ENCODE measurements at places on chromosomes 1 and 21.

GRCh38 chr1:93033029-93033428 lies 46.1 kb upstream of the MTF2 start:
- no peak for DNase-seq

DNA sequence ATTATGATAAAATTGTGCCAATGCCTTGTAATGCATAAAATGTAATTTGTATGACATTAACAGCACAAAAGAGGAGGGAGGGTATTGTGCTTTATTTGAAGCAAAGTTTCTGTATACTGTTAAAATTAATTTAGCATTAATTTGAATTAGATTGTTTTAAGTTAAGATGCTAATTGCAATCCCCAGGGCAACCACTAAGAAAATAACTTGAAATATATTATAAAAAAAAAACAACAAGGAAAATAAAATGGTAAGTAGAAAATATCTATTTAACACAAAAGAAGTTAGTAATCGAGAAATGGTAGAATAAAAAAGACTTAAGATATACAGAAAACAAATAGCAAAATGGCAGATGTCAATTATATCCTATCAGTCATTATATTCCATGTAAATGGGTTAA lies 131.4 kb upstream of the KAZN start:
- DNase-seq: no peak

DNA sequence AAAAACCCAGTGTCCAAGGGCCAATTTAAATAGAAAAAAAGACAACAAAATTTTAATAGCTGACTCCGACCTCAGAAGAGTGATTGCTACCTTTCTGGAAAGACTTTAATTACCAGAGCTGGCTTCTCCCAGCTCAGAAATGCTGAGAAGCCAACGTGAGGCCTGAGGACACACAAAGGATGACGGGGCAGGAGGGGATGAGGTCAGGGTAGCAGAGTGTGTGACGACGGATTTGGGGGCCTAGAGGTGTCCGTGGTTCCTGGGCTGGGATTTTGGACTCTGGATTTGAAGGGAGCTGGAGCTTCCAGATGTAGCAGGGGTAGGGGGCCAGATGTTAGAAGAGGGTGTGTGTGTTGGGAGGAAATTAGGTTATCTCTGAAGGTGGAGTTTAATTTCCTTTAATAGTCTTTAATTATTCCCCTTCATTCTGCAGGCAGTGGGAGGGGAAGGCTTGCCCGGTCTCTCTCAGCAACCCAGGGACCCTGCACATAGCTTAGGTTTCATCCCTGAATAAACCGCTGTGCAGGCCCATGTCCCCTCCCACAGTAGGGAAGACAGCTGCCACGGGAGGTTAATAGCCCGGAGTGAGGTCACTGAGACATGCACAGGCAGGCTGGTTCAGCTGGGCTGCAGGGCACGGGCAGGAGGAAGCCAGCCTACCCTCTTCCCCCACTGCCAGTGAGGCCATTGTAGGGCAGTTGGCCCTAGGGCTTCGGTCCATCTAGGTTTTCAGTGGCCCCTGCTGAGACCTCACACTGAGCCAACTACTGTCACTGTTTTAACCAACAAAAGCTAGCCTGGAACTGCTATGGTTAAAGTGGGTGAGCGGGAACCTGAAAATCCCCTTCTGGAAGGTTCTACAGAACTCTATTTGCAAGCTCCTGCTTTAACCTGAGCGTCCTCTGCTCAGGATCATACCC lies 3.8 kb upstream of the PADI3 start:
- no peak for DNase-seq

GRCh38 chr21:17527240-17527639 lies 14.4 kb downstream of the CXADR start:
- no peak for DNase-seq

DNA sequence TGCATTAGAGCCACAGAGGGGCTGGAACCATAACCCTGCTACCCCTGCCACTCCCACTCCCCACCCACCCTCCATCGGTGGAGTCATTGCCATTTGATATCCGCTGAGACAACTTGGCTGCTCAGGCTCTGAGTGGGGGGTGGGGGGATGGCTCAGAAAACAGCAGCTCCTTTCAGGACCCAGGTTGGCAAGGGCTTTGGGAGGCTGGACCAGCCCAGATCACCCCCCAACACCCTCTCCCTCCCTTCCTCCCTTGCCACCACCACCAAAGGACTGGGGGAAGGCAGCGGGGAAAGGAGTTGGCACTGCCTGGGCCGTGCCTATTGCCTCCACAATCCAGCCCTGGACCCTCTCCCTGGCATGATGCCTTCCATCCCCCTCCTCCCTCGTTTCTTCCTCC lies 1.7 kb downstream of the KCNJ10 start:
- no peak for DNase-seq

DNA sequence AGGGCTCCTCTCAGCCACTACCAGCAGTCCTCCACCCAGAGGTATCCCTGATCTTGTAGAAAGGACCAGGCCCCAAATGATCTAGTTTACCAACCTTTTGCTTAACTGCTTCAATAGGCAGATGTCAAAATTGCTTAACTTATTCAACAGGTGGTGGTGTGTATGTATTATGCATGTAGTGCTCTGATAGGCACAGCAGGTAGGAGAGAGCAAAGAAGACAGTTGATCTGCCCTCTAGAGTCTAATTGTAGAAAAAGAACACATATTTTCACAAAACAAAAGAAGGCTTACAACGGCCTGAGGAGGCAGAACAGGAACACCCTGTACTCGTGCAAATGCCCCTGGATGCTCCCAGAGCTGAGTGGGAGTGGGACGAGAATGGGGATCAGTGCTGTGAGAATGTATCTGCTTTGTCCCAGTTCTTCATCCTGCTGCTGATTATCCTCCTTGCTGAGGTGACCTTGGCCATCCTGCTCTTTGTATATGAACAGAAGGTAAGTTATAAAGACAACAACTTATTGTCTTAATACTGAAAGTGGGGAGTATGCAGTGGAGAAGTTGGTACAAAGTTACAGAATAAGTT lies 21.1 kb downstream of the CD53 start:
- no peak for DNase-seq

DNA sequence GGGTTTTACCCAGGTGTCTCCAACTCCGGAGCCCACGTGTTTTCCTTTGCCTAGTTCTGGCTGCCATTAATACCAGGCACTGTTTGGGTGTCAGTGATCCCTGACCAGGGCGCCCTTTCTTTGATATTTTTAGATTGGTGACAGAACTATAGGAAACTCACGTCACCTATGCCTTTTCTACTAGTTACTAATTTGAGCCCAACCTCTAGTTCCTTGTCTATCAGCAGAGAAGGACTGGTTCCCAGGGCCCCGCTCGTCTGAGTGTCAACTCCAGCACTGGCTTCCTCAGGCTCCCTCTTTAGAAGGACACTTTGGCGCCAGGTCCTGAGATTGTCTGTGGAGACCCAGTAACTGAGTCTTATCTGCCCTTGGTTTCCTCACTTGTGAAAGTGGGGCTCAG lies 9.4 kb downstream of the MFN2 start:
- DNase-seq: no peak

DNA sequence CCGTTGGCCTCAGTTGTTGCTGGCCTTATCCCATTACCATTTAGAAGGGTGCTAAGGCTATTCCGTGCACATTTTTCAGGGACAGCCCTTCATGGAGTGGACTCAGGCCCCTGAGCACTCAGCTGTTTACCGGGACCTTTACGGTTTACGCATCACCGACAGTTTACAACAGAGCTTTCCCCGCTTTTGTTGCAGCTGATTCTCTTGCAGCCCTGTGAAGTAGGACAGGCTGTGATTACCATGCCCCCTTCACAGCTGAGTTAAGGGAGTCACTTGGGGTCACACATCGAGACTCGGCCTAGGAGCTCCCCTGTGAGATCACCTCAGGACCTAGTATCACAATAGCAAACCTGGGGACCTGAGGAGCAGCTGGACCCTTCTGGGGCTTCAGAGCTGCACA lies 41.9 kb downstream of the PTPRF start:
- DNase-seq: no peak

- no peak for DNase-seq
These were observed 62.8 kb downstream of the PAX7 start for GRCh38 chr1:18693256-18694098.

GRCh38 chr1:195394567-195394966 lies 1213.7 kb downstream of the KCNT2 start:
- no peak for DNase-seq

GRCh38 chr1:181493166-181493565 lies 9.8 kb downstream of the CACNA1E start:
- no peak for DNase-seq

GRCh38 chr21:40445349-40445921 lies 401.5 kb downstream of the DSCAM start:
- no peak for DNase-seq

GRCh38 chr1:243818978-243819377 lies 31.1 kb downstream of the AKT3 start:
- no peak for DNase-seq

DNA sequence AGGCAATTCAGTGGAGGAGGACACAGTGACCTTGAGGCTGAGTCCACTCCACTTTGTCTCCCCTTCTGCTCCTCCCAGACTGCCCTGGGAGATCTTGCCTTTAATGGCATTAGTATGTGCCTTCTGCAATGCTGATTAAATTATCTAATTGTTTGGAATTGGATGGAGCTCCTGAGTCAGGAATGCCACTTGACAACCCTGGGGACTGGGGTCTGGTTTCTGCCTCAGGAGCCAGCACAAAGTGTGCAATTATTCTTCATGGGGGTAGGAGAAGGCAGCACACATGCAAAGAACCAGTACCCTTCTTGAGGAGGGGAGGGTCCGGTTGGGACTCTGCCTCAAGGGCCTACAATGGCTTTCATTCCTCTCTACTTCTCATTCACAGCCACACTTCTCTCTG lies 11.9 kb upstream of the PLXNA2 start:
- no peak for DNase-seq

- DNase-seq: no peak
These were observed 216.3 kb downstream of the KCNH1 start for GRCh38 chr1:210917560-210918169.

DNA sequence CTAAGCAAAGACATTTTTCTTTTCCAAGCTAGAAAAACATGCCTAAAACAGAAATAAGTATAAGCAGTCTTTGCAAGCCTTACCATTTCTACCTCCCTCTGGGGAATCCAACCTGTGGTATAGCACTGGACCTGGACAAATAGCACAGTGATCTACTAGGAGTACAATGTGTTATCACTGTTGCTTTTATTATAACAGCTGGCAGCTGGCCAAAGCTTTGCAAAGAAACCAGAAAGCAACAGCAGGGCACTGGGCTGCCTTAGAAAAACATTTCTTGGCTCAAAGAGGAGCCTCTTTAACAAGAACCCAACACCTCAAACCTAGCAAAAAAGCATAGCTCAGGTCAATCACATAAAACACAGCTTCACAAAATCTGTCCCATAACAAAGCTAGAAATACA lies 294.5 kb upstream of the GREM2 start:
- DNase-seq: no peak

GRCh38 chr1:48917901-48918603 lies 141.4 kb upstream of the BEND5 start:
- no peak for DNase-seq

DNA sequence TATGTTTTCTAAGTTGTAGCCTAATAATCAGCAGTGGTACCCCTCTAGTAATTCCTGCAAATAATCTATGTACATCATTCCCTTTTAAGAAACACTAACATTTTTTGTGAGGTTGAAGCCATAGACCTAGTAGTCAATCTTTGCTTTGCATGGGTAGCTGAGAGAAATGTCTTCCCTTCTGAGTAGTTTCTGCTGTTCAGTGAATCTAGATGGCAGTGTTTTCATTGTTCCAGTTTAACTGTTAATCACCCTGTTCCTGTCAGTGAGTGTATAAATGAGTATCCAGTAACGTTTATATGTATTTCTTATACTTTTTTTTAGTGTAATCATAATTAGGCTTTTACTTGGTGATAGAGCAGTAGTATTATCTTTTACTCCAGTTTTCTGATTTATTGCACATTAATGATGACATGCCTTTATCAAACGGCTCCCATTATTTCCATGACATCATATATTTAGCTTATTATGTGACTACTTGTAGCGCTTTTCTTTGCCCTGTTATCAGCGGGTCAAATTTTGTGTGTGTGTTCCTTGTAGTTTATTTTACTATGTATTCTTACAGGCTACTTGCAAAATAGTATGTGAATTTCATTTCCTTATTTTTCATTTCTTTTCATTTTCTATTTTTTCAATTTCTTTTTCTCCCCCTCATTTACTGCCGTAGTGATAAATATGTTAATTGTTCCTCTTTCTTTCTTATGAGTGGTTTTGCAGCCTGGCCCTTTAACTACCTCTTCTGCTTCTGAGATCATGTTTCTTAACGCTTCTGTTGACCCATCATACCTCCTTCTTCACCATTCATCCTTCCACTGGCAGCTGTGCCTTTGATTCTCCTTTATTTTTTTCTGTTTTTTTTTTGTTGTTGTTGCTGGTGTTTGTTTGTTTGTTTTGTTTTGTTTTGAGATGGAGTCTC lies 18.8 kb downstream of the CEP350 start:
- DNase-seq: no peak

DNA sequence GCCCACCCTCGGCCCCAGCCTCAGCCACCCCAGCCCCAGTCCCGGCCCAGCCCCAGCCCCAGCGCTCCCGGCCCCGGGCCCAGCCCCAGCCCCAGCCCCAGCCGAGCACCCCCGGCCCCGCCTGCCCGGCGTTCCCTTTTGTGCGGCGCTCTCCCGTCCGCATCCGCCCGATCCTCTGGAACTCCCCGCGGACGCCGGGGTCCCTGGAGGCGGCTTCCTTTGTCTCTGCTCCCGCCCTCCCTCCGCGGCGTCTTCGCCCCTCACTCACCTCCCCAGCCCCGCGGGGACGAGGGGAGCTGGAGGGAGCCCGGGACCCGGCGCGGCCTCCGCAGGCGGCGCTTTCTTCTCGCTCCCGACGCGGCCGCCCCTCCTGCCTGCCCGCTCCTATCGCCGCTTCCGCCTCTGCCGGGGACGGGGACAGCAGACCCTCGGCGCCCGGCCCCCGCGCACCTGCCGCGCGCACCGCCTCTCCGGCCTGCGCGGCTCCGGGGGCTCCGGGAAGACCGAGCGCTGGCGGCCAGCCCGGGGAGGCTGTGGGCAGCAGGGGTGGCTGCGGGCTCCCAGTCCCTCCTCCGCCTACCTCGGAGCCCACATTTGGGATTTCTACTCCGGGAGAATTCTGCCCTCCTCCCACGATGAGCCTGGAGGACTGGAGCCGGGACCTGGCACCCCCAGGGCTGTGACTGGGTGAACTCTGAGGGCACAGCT lies 14.0 kb downstream of the AGRN start:
- no peak for DNase-seq

DNA sequence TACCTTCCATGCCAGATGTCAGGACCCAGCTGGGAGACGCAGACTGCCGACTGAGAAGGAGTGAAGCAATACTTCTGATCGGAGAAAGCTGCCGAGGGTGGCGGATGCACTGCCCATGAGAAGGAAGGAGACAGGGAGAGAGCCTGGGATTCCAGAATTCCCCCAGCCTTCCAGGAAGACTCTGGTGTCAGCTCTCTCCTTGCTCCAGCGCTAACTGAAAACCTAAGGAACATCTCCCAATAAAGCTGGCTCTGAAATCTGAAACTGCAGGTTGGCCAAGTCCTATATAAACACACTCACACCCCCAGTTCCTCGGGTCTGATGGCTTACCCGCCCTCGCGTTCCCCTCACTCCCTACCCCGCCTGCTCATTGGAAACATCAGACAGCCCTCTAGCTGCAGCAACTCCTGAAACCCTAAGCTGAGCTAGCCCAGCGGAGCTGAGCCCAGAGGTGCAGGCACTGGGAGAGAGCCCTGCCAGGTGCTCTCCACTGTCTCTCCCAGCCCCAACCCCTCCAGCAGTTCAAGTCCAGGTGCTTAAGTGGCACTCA lies 52.3 kb downstream of the PLEKHA6 start:
- no peak for DNase-seq

Data from GM19239 (cell line).